ENCODE measurements at places on chromosomes 1 and 21. TPM values are rescaled to one million over a fixed set of nuclear protein-coding genes. Genes with fewer than 3 reads are reported as not detected.

- DNase-seq, result peak; percentile 34
Measured at GRCh38 chr1:171984850-171985485, 143.7 kb downstream of the DNM3 start.

DNA sequence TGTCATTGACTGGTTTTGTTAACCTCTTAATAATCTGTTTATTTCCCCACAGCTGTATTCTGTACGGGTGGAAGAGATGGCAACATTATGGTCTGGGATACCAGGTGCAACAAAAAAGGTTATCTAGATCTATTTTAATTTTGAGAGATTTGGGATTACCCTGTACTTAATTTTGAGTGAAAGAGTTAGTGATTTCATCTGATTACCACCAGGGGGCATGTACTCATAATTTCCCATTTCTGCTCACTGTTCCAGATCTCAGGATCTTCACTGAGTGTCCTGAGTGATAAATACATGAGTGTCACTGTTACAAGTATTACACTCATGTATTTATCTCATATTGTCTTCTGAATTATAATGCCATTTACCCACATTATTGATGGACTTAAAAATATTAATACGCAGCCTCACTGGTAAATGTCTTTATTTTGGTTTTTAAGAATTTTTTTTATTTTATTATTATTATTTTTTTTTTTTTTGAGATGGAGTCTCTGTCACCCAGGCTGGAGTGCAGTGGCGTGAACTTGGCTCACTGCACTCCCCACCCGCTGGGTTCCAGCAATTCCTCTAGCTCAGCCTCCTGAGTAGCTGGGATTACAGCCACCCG is 27.4 kb downstream of the DTL start:
- peak; percentile 27 for DNase-seq

- no peak for DNase-seq
Measured at GRCh38 chr1:181354865-181355264, 128.5 kb upstream of the CACNA1E start.

DNA sequence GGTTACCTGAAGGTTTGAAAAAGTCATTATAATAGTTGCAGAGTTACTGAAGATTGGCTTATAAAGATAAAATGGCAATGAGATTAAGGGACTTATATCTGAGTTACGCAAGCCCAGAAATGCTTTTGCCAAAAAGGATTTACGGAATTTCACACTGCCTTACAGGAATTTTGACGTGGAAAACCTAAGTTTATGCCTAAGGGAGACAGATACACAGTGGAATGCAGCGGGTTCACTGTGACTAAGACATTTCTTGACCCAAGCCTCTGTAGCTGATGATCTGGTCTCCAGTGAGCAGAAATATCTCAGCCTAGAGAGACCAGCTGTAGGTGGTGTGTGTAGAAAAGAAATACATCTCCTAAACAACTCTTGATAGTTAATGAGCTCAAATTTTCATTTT is 10.1 kb upstream of the EXO1 start:
- peak; percentile 47 for DNase-seq

- DNase-seq, result no peak
Measured at GRCh38 chr1:86515597-86515996, 31.3 kb upstream of the CLCA4 start.

- no peak for DNase-seq
Measured at GRCh38 chr1:212545941-212546635, 62.5 kb upstream of the ATF3 start.

SYTL1 gene
- total RNA-seq, result 39.3 TPM

CNR2 gene
- 0.03 TPM for total RNA-seq

HIVEP3 gene
- 0.03 TPM for total RNA-seq

Data from Caki2 (cell line).